ENCODE measurements at places on chromosomes 5 and 9.

DNA sequence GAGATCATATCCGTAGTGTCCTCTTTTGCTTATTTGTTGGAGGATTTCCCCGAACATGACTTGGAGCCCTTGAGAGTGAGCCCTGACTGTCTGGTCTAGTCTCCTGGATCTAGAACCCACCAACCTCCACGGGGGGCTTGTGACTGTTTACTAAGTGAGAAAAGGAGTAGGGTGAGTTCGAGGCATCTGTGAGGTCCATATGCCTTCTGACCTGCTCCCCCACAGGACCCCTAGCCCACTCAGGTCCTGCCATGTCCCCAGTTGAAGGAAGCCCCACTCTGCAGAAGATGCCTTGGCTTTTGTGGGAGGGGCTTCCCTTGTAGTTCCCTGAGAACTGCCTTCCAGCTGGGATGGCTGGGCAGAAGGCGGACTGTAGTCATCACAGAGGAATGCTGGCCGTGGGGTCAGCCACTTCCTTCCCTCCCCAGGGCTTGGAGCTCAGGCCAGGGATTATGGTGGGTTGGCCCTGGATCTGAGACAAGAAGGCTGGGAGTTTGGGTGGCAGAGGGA lies 7.0 kb upstream of the IRF1 start:
- DNase-seq = peak; percentile 70

DNA sequence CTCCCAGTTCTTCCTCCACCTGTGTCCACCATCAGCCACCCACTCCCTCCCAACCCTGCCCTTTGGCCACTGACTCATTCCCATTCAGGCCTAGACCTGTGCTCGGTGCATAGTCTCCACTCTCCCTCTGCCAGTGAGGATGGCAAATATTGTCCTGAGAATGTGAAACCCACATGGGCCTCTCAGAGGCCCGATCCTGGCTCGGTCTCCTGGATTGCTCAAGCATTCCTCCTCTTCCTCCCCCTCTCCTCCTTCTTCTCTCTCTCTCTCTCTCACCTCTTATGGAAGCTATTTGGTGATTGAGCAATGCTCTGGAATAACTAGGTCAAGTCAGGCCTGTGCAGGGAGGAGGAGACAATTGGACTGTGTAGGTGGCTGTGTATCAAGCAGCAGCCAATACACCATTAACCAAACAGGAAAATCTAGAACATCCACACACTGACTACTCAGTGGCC lies 99.9 kb downstream of the KLF4 start:
- peak; percentile 76 for DNase-seq

- DNase-seq = no peak
Observed at GRCh38 chr5:123582550-123583285, 70.7 kb downstream of the CSNK1G3 start.

DNA sequence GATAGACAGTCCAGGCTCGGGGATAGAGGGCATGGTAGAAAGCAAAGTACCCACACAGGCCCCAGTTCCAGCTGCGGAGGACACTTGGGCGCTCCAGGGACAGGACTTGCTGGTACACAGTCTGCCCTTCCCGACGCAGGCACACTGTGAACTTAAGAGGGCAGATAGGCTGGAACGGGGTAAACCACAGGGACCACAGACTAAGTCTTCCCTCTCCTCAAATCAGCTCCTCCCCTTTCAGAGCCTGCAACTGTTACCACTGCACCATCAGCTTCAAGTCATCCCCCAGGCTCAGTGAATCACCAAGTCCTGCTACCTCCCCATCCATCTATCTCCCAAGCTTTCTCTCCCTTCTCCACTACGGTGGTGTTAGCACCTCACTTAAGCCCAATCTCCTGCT lies 7.3 kb downstream of the GBA2 start:
- DNase-seq = no peak

GRCh38 chr5:96329289-96329688 lies 103.8 kb downstream of the PCSK1 start:
- DNase-seq = no peak

GRCh38 chr5:178765753-178766300 lies 35.4 kb upstream of the ZNF354A start:
- DNase-seq = no peak

- no peak for DNase-seq
Observed at GRCh38 chr5:143758750-143759149, 53.2 kb upstream of the HMHB1 start.

- no peak for DNase-seq
Observed at GRCh38 chr9:22053178-22053577, 44.1 kb upstream of the CDKN2B start.

GRCh38 chr5:14225173-14225834 lies 82.2 kb downstream of the TRIO start:
- DNase-seq = no peak

GRCh38 chr9:124544535-124544934 lies 37.3 kb upstream of the NR5A1 start:
- no peak for DNase-seq

GRCh38 chr5:154197801-154198491 lies 7.4 kb downstream of the GALNT10 start:
- peak; percentile 63 for DNase-seq
